NCI-H2227 treated with DMSO at 0.1 percent for 48 hours (cell line): ENCODE measurements at places on chromosomes 1 and 21.

DNA sequence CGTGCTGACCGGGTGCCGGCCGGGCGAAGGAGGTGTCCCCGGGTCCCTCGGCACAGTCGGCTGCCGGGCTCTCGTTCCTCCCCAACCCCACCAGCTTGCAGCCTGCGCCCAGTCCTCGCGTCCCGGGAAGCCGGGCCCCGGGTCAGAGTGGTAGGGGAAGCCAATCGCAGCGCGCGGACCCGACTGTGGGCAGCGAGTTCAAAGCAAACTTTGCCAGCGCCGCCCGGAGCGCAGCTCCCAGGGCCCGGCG lies 328 bp downstream of the MYCL start:
- no peak for DNase-seq

DNA sequence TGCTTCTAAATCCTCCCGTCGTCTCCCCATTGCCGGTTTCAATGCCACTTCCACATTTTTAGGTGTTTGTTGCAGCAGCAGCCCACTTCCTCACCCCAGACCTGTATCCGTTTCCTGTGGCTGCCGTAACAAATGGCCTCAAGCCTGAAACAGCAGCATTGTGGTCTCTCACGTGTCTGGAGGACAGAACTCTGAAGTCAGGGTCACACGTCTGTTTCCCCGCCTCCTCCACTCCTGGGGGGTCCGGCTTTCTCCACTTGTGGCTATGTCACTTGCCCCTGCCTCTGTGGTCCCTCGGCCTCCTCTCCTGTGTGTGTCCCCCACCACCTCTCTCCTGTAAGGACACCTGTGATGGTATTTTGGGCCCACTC lies 21.8 kb downstream of the TRPM2 start:
- DNase-seq = no peak

DNA sequence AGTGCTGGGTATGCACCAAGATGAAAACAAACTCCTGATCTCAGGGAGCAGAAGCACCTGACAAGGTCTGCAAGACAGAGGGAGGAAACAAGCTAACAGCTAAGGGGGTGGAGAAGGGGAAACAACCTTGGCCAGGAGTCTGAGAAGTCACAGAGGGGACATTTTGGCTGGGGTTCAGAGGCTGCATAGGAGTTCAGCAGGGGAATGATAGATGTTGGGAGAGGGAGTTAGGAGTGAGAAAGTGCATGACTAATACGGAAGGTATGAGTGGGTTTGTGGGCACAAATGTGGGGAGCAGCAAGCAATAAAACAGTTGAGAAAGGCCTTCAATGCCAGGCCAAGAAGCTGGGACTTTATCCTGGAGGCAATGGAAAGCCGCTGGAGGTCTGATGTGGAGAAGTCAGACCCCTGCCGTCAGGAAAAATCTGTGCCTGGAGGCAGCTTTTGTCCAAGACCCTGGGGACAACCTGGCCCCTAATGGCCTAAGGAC lies 16.4 kb downstream of the EPHA2 start:
- DNase-seq = no peak

GRCh38 chr1:119367432-119368124 lies 1.0 kb upstream of the HAO2 start:
- DNase-seq = peak; percentile 3

DNA sequence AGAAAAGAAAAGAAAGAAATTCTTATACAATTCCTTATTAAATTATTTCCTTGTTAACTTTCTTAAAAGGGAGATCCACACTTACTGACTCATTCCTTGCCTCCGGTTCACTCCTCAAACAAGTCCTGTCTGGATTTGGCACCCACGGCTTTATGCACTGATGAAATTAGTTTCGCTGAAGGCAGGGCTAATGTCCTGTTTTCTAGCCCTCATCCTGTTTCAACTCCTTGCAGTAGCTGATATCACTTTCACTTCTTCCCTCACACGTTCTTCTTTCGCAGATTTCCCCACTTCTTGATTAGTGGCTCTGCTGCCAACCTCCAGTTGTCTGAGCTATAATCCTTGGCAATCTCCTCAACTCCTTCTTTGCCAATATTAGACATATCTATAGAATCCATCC lies 215.2 kb downstream of the URB2 start:
- no peak for DNase-seq

DNA sequence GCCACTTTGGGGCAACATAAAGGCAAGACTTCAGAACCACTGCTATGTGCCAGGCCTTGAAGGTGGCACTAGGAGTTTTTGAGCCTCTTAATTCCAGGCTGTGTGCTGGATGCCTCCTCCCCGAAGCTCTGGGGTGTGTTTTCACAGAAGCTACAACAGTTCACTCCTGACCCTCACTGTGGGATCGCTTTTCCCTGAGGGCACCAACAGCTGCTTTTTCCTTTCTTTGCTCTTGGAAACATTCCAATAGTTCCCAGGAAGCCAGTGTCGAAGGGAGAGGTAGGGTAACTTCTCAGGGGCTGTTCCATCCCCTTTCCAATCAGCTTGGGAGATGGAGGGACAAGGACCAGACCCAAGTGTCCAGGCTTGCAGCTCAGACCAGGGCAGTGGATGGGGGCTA lies 153.4 kb downstream of the C1orf94 start:
- DNase-seq = no peak

DNA sequence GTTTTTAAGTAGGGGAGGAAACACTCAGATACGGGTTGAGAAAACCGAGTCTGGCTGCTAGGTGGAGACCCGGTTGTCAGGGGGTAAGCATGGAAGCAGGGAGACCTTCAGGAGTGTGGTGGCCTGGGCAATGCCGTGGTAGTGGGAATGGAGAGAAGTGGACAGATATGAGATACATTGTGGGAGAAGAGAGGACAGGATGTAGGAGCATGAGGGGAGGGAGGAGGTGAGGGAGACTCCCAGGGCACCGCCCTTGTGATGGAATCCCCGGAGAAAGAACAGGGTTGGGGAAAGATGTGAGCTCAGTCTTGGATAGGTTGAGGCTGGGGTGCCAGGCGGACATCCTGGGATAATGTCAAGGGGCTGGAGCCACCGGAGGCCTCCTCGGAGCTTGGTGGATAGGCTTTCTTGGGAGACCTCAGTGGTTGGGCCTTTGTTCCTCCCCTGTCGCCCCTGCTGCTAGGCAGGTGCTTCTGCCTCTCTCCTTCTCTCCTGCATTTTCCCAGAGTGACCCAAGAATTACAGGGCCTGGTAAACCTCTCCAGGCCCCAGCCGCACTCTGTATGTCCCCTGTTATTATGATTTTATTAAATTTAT lies 21.3 kb downstream of the ZNF362 start:
- DNase-seq = no peak

GRCh38 chr1:5099558-5099957 lies 445.1 kb downstream of the AJAP1 start:
- no peak for DNase-seq

DNA sequence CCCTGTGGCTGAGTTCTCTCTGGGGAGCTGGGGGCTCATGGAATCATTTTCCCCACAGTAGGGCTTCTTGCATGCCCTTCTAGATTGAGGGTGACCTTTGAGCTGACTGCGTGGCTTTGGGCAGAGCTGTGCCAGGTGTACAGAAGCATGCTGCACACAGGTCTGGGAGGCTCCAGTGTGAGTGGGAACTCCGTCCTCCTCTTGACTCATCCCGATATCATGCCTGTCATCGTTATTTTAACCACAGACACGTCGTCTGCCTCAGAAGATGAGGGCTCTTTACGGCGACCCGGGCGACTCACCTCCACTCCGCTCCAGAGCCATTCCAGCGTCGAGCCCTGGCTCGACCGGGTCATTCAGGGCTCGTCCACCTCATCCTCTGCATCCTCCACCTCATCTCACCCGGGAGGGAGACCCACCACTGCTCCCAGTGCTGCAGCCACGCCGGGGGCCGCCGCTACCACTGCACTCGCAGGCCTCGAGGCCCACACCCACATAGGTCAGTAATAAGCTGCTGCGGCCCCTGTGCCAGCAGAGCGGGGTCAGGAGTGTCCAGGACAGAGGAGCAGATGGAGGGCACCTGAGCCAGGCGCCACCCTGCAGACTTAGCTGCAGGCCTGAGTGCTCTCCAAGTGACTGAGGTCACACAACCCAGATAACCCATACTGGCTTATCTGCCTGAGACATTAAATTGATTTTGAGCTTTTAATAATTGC lies 39.8 kb downstream of the DIP2A start:
- no peak for DNase-seq

DNA sequence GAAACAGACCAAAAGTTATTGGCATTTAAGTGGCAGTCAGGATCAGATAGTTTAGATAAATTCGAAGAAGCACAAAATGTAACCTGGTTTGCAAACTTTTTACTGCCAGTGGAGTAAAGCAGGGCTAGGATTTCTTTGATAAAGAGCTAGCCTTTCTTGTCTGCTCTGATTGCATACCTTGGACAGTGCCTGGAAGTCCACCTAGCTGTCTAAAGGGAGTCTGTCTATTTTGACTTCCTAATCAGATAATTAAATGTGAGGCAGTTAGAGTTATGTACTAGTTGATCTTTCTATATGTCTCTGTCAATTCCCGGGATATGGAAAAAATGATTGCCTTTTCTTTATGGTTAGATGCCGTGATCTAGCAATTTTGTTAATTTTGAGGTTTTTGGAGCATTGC lies 4.1 kb downstream of the GPSM2 start:
- no peak for DNase-seq

- DNase-seq = no peak
Observed at GRCh38 chr1:67683316-67683715, 1.7 kb upstream of the GADD45A start.

DNA sequence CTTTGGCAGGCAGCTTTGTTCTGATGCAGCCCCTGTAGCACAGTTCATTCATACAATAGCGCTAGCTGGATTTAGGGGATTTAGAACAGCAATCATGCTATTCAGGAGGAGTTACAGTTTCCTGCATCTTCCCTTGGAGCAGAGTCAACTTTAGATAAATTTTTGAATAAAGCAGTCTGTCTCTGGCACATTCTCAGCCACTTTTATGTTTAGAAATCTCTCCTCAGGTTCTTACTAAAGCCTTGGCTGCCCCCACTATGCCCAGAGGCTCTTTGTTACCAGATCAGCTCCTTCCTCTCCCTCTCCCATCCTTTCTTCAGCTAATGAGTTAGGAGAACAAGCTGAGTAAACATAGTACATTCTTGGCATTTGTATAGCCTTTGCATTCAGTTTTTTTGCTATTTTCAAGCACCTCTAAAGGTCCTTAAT lies 17.0 kb upstream of the PIGC start:
- DNase-seq = no peak

GRCh38 chr1:112997781-112998180 lies 41.8 kb upstream of the SLC16A1 start:
- no peak for DNase-seq

GRCh38 chr1:182684116-182684828 lies at the start of gene RGS8:
RGS8 (minus strand) TSS chr1:182684587; CDS start chr1:182669649, 14,938 bp downstream.
- peak; percentile 41 for DNase-seq

- no peak for DNase-seq
Observed at GRCh38 chr1:178781533-178782330, 56.7 kb downstream of the RALGPS2 start.

DNA sequence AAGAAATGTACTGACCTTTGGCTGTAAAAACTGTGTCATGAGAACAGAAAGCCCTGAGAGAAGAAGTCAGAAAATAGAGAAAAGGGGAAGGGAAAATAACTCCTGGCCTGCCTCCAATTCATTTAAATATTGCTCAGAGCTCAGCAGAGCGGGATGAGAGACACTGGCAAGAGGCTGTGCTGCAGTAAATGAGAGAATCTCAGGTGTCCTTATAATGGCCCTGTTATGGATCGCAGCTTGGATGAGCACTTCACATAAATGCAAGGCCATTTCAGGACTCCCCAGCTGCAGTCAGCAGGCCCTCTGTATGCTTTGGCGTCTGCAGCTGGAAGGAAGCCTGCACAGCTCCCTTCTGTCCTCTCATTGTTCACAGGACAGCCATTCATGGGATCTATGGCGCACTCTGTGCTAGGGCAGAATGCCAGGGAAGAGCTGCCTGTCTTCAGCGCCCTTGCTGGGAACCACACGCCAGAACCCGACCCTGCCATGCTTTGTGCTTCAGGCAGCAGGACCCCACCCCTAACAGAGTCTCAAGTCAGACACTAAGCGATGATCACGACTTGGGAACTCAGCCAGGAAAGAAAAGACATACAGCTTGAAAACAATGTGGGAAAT lies 20.7 kb upstream of the ABCB10 start:
- peak; percentile 86 for DNase-seq

DNA sequence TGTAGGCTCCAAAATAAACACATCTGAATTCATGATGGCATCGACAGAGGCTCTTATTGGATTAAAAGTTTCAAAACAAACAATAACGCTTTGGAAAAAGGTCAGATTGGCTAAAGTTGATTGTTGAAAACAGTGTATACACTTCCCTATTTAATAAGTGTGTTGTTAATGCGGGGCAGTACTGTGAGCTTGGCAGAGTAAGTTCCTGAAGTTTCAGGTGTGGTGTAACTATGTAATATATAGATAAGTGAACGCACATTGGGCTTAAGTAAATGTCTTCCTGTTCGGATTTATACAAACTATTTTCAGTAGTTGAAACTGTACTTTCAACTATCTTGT lies 810 bp downstream of the ZBTB37 start:
- no peak for DNase-seq

DNA sequence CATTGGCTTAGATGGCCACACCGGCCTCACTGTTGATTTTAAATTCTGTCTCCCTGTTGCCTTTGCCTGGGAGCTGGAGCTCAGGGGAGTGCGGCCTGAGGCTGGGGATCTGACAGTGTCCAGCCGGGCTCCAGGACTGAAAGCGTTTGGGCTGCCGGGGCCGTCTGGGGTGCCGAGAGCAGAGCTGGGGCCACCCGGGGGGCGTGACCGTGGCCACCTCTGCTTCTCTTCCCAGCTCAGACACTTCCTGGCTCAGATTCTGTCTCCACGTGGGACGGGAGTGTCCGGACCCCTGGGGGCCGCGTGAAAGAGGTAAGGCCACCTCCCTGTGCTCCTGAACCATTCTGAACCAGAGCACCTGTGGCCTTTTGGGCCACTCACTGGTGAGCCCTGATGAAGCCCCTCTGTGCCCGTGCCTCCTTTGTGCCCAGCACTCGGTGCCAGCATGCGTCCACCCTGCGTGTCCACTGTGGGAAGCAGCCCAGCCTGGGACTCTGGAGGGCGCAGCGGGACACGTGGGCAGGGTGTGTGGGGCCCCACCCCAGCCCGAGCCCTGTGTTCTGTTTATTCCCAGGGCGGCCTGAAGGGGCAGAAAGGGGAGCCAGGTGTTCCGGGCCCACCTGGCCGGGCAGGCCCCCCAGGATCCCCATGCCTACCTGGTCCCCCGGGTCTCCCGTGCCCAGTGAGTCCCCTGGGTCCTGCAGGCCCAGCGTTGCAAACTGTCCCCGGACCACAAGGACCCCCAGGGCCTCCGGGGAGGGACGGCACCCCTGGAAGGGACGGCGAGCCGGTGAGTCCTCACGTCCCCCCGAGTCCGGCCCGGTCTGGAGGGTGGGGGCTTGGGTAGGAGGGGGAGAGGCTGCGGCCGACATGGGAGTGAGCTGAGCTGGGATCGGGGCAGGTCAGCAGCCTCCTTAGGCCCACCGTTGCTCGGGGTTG lies 64.8 kb downstream of the SLC19A1 start:
- DNase-seq = no peak

DNA sequence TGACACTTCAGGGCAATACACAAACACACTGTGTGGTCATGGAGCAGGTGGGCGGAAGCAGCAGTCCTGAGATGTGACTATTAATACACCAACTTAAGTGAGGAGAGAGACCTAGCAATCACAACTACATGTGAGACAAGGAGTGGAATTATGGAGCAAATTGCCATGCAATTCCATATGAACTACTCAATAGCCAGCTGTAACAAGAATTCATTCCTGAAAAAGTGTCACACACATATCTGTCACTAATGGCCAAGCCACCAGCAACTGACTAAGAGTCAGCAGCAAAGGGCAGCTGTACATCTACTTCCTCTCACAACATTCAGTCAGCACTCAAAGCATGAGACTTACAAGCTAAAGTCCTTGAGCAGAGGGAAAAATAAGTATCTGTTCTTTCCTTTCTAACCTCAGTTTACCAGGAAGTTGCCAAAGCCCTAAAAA lies 46.2 kb downstream of the GPR3 start:
- DNase-seq = no peak

- DNase-seq = no peak
Observed at GRCh38 chr1:226682871-226683814, 55.9 kb downstream of the ITPKB start.
